Thoracic aorta (tissue), 2 donors: ENCODE measurements at places on chromosomes 5 and 9.

DNA sequence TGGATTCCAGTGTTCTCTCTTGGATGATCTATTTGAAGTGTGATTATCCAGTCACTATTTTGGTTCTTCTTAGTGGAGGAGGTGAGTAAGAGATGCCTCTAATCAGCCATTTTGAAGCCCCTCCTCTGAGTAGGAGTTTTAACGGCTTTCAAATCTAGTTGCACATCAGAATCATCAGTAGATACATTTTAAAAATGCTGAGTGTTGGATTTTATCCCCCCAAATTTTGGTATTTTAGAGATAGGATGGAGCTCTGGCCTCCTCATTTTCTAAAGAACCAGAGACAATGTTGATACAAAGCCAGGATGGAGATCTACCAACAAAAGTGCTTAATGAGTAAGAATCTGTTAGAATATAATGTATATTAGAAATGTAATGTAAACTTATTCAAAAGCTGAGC is 1061.0 kb upstream of the WWC1 start:
- no peak for DNase-seq

- no peak for DNase-seq
These were observed 32.3 kb downstream of the TGFBR1 start for GRCh38 chr9:99137225-99137624.

GRCh38 chr9:16281707-16282106 is 588.8 kb downstream of the BNC2 start:
- DNase-seq, result no peak

DNA sequence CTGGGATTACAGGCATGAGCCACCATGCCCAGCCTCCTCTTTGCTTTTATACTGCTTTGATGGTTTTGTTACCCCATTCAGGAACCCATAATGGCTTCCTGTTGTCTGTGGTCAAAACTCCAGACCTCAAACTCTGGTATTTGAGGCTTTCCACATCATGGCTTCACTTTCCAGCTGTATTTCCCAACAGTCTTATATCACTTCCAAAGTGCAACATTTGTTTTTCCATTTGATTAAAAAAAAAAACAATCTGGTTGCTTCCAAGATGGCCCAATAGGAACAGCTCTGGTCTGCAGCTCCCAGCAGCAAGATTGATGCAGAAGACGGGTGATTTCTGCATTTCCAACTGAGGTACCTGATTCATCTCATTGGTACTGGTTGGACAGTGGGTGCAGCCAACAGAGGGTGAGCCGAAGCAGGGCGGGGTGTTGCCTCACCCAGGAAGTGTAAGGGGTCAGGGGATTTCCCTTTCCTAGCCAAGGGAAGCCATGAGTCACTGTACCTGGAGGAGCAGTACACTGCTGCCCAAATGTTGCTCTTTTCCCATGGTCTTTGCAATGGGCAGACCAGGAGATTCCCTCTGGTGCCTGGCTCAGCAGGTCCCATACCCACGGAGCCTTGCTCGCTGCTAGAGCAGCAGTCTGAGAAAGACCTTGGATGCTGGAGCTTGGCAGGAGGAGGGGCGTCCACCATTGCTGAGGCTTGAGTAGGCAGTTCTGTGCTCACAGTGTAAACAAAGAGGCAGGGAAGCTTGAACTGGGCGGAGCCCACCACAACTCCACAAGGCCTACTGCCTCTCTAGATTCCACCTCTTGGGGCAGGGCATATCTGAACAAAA is 458.4 kb downstream of the KDM4C start:
- DNase-seq, result no peak

GRCh38 chr9:130187523-130187846 is 15.3 kb downstream of the NCS1 start:
- DNase-seq, result no peak

GRCh38 chr5:11273180-11273903 is 512.3 kb upstream of the DAP start:
- DNase-seq, result no peak
